Right renal cortex interstitium (tissue), 3 donors: ENCODE measurements at places on chromosomes 7 and 10. TPM values are rescaled to one million over a fixed set of nuclear protein-coding genes. Genes with fewer than 3 reads are reported as not detected.

The GFRA1 gene
- 22.5 TPM for polyA plus RNA-seq

The TNKS2 gene
- polyA plus RNA-seq = 60.6 TPM

The ANKRD61 gene
- 0.79 TPM for polyA plus RNA-seq

The CTTNBP2 gene
- polyA plus RNA-seq = 28.7 TPM

The AOAH gene
- 2.5 TPM for polyA plus RNA-seq

The MMP21 gene
- 0.18 TPM for polyA plus RNA-seq

The PRSS37 gene
- polyA plus RNA-seq = not detected

The FXYD4 gene
- 0.71 TPM for polyA plus RNA-seq

The NME8 gene
- polyA plus RNA-seq = 0.47 TPM

The RHOBTB1 gene
- 87.4 TPM for polyA plus RNA-seq

The FOXI2 gene
- polyA plus RNA-seq = 1.7 TPM

The MTPN gene
- polyA plus RNA-seq = 166 TPM

The CYP3A7 gene
- 0.46 TPM for polyA plus RNA-seq

The SEMA3C gene
- polyA plus RNA-seq = 23.3 TPM

The EPHB6 gene
- polyA plus RNA-seq = 16.6 TPM

The GPR26 gene
- polyA plus RNA-seq = 0.01 TPM

The LIPJ gene
- polyA plus RNA-seq = 0.10 TPM

DNA sequence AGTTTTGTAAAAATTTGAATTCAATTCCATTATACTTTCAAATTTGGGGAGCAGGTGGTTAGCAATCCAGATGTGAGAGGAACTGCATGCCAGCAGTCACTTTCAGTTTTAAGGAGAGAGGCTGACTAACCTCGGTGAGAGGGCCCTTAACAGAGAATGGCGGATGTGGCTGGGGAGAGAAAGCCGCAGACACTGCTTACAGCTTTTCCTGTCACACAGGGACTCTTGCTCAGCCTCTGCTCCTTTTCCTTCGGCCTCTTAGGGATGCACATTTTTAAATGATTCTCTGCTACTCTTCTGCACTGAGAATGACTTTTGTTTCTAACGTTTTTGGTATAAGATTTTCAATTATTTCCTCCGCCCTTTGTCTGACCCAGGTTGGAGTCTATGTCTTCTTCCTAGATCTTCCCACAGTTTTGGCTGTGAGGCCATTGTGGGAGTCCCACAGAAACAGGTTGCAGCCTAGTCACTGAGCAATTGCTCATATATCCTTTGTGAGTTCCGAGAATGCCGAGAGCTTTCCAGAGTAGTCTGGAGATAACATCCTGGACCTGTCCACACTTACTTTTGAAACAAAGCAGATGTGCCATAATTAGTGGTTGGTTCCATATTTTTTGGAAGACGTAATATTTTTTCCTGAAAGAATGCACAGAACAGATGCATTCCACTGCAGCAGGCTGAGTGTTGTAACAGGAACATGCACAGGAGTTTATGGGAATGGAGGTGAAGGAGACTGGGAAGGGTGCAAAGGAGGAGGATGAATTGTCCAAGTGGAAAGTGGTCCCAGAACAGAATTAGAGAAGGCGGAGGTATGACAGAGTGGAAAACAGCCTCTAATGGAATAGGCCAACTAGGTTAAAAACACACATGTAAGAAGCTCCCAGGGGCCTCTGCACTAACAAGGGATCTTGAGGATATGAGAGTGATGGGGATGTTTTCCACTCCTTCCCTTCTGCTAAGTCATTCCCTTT lies 168.0 kb upstream of the ZNF32 start:
- DNase-seq = no peak

- DNase-seq = no peak
These were observed 32.4 kb downstream of the NAPEPLD start for GRCh38 chr7:103116511-103116910.

GRCh38 chr10:22628309-22628708 lies 86.1 kb downstream of the PIP4K2A start:
- DNase-seq = no peak

DNA sequence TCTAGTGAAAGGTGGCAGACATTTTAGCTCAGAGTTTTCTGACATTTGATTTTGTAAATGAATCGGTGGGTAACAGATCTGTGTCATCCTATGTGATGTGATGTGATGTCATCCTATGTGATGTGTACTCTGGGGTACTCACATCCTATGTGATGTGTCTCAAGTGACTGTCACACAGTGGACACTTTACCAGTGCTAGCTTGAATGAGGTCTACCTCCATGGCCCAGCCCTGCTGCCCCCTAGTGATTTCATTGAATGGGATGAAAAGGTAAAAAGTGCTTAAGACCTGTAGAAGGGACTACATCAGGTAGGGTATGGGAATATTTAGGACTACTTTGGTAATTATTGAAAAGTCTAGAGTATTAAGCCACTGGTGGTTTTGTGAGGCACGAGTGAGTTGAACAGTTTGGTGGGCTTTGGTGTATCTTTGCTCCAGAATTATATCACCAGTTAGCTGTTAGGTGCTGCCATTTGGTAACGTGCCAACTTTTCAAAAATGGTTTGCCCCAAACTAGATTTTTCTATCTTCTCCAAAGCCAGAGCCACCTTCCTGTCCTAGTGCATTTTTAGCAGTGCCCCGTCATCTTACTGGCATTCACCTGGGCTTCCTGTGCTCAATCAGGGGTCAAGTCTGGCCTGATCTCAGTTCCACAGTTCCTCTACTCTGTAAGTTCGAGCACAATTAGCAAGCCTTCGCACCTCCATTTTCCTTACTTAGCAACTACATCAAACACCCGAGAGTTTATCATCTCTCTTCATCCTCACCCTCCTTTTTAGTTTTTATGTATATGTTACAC lies 9.7 kb downstream of the EIF4H start:
- DNase-seq = no peak

- no peak for DNase-seq
These were observed 310.7 kb downstream of the GALNT17 start for GRCh38 chr7:71442492-71443190.

GRCh38 chr10:30176182-30176581 lies 116.8 kb upstream of the JCAD start:
- DNase-seq = no peak

GRCh38 chr10:67696679-67697078 lies 684 bp upstream of the CTNNA3 start:
- no peak for DNase-seq

GRCh38 chr10:32332299-32332750 lies 14.6 kb downstream of the EPC1 start:
- DNase-seq = no peak

DNA sequence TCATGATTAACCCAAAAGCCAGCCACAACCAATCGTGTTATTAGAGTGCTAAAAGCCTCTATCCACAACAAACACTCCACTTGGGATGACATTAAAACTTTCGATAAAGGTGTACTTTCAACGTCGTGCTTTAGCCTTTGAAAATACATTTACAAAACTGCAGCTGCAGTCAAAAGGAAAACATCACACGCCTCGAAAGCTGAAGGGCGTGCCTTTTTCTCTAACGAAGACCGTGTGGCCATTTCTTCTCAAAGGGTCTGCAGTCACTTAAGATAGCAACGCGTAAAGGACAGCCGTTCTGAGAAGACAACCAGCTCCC lies 1.1 kb downstream of the ARHGAP12 start:
- no peak for DNase-seq

- DNase-seq = no peak
These were observed 6.7 kb upstream of the FAM180A start for GRCh38 chr7:135755351-135755753.

- no peak for DNase-seq
These were observed 25.7 kb upstream of the EIF4H start for GRCh38 chr7:74148491-74148890.

- DNase-seq = no peak
These were observed 612.4 kb downstream of the ANKRD7 start for GRCh38 chr7:118836933-118837332.

GRCh38 chr7:42527004-42527403 lies 290.0 kb upstream of the GLI3 start:
- no peak for DNase-seq

GRCh38 chr10:130066743-130067142 lies 43.9 kb downstream of the C10orf143 start:
- no peak for DNase-seq

DNA sequence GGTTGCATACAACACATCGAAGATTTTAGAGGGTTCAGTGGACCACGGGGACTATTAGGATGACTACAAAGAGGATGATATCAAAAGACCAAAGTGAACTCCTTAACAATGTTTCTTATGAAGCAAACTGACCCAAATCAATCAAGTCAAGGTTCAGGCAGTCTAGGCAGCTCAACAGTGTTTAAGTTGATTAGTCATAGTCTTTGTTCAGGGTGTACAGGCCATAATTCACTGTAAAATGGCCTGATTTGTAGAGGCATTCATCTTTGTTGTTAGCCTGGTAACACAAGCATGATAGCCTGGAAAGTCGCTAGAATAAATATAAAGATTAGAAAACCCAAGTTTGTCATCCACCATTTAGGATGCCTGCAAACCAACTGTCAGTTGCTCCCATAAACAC lies 32.6 kb downstream of the ANTXRL start:
- no peak for DNase-seq

DNA sequence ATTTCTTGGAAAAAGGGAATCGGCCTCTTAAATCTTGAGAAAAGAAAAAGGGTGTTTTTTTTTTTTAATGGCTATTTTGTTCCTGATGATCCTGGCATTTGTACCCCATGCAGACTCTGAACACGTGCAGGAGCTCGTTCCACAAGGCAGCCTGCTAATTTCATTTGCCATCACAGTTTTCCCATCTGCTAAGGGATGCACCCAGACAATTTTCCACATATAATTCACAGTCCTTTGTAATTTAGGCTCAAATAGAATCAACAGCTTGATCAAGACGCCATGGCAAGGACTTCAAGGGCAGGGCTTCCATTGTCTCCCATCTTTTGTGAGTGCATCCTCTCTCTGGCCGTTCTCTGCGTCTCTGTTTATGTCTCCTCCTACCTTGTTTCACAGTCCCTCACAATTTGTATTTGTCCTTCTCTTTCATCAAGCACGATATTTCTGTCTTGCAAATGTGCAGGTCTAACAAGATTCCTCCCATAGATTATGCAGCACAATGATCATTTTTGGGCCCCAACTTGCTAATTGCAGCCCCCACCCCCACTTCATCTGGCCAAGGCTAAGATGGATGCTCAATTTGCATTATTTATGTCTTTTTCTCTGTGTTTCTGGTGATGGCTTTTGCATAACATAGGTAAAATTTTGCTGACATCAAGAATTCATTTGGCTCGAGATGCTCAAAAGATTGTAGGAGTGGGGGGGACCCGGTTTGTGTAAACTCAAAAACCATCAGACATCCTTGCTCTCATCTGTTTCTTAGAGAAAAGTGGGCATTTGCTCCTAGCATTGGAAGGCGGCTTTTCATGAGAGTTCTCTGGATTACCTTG lies 356.0 kb upstream of the NPVF start:
- no peak for DNase-seq

DNA sequence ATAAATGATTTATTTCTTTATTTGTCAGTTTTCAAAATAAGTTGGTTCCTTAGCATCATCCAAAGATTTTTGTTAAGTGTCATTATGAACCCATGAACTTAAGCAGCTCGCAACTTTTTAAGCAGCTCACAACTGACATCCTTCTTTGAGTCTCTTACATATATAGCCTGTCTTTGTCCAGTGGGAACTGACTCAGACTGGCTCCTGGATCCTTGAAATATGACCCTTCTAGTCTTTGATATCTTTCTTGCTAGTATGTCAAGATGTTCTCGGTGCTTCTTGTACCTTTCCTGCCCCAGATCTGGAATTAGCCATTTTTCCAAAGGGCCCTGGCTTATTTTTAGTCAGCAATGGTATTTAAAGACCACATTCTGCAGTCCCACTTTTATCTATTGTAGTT lies 53.9 kb upstream of the ARID5B start:
- DNase-seq = no peak

DNA sequence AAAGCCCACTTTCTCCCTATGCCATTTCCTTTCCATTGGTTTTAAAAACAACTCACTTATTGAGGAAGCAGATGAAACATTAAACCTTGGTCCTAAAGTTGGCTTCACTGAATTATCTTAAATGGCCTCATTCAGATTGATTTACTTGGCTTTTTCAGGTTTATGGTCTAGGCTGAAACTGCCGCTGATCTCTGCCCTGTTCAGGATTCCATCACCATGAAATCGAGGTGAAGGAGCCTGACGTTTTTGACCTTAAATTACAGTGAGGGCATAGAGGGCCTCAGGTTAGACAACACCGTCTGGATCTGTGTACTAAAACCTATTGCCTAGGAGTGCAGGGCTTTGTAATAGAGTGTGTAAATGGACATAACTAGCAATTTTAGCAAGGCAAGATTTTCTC lies 383.7 kb downstream of the THSD7A start:
- no peak for DNase-seq

DNA sequence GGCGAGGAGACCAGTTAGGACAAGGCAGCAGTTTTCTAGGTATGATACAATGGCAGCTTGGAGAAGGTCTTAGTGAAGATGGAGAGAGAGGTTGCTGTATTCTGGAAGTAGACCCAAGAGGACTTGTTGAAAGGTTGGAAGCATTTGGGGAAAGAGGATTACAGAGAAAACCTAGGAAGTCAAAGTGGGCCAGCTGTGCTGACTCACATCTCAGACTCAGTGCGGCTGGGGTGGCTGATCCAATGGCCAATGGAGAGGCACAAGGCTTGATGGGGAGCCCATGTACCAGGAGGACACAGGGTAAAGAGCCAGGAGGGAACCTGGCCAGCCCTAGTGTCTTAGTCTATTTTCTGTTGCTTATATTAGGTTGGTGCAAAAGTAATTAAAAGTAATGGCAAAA lies 194.5 kb upstream of the GALNT17 start:
- no peak for DNase-seq

DNA sequence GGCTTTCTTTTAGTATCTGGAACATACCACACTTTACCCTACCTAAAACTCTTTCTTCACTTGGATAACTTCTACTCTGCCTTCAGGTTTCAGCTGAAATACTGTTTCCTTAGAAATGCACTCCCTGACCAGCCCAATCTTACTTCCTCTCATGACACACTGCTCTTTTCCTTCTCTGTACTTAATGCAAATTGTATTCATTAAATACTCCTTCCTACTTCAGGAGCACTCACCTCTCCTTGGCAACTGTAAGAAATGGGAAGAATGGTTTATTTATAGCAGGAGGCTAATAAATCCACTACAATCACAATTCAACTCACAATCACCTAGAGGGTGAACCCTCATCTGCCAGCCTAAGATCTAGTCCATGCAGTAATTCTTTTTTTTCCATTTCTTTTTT lies 15.2 kb downstream of the ZCWPW1 start:
- DNase-seq = no peak

GRCh38 chr10:121032460-121032859 lies 181.3 kb downstream of the WDR11 start:
- no peak for DNase-seq

- DNase-seq = no peak
These were observed 128.9 kb downstream of the HDAC9 start for GRCh38 chr7:18624459-18624858.

DNA sequence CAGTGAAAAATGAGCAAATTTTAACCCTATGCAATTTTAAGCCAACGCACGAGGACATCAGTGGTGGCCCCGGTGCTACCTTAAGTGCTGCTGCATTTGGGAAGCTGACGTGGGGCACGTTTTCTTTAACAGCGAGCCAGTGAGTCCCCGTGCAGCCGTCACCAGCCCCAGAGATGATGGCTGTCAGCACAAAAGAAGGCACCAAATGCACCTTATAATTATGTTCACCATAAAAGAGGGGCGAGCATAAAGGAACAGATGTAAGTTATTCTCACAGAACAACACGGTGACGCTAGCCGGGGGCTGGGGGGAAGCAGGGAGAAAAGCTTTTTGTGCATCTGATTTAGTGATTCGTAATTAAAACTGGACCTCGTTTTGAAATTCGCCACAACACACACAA lies 260.1 kb downstream of the DNAJB6 start:
- DNase-seq = no peak

- DNase-seq = no peak
These were observed 26.0 kb downstream of the PPP1R3A start for GRCh38 chr7:113892818-113893217.
